ENCODE measurements at places on chromosomes 11 and 22. TPM values are rescaled to one million over a fixed set of nuclear protein-coding genes. Genes with fewer than 3 reads are reported as not detected.

DNA sequence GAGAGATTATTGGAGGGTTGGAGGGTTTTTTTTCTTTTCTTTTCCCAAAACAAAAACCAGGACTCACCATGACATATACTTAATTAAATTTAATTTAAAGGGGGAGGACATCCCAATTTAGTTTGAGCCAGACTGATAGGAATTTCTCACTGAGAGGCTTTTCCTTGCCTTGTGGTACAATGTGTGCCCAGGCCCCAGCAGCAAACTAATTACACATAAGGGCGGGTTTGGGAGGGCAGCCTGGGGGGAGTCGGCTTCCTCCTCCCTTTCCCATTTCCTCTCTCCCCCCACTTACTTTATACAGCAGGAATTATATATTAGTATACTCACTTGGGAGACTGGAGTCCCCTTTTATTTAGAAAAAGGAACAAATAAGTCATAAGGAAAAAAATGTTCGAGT, 2.9 kb downstream of the TEAD1 start:
- no peak for DNase-seq

- no peak for DNase-seq
These were observed 88.7 kb downstream of the STIM1 start for GRCh38 chr11:3944198-3944597.

GRCh38 chr22:35124691-35125219, 58.8 kb downstream of the ISX start:
- DNase-seq: no peak

DNA sequence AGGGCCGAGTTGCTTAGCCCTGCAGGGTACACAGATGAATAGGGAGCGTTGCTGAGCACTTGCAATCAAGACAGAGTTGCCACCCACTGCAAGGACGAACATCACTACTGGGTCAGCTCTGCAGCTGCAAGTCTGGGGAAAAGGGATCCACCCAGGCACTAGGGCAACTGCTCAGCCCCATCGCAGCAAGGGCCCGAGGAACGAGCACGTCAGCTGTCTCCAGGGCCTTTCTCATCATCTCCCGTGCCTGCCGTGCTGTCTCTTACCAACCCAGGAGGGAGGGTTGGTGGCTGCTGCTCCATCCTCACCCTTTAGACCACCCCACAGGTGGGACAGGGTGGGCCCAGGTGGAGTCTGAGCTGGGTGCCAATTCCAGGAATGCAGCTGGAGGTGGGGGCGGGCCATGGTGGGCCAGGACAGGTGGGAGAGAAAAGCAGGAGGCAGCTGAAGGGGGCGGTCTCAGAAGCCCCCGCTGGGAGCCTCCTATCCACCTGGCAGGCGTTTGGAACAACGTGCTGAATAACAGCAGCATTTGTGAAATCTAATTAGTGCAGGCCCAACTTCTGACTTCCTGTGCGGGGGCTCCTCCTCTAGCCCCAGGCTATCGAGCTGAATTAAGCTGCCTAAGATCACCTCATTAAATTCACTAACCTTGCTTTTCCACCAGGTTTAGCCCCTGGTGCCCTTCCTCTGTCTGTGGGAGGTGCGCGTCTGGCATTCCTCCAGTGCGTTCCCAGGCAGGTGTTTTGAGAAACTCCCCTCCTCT, 252.5 kb downstream of the ST3GAL4 start:
- DNase-seq: no peak

- no peak for DNase-seq
These were observed 7.4 kb upstream of the INCENP start for GRCh38 chr11:62116451-62116850.

DNA sequence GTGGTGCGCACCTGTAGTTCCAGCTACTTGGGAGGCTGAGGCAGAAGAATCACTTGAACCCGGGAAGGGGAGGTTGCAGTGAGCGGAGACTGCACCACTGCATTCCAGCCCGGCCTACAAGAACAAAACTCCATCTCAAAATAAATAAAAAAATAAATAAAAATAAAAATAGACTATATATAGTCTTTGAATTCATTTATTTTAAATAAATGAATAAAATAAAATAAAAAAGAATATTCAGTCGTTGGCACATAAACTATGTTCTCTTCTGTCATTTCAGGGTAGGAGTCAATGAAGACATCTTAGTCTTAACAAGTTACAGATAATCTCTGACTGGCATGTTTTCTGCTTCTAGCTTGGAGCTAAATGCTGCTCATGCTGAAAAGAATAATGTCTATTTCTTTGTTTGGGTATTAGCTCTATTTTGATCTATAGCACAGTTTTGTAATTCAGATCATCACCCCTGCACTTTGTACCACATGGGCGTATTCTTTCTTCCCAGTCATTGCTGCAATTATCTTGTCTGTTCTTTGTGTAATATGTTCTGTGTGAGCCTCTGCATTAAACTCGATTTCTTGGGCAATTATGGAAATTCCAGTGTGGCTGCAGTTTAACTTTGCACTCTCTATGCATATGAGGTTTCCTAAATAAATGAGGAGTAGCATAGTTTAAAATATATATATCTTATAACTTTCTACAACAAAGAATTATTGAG, 1.4 kb upstream of the MS4A14 start:
- no peak for DNase-seq

GRCh38 chr11:85768473-85769146, 42.3 kb downstream of the SYTL2 start:
- no peak for DNase-seq

The KIRREL3 gene
- 0.38 TPM for total RNA-seq

- DNase-seq: no peak
These were observed 23.7 kb downstream of the INCENP start for GRCh38 chr11:62147545-62147944.

DNA sequence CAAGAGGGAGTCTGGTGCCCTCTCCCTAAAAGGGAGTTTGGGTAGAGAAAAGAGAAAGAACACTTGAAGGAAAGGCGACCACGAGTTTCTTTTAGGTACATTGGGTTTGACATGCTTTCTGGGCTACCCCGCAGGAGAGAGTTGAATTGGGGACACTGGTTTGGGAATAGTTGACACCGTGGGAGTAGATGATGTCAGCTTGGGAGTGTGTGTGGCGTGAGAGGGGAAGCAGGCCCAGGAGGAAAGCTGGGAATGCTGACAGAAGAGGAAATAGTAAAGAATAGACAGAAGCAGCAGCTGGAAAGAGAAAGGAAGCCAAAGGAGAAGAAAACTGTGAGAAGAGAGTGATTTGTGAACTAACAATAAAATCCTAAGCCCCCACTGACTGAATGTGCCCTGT, 442.9 kb downstream of the DYNC2H1 start:
- no peak for DNase-seq

DNA sequence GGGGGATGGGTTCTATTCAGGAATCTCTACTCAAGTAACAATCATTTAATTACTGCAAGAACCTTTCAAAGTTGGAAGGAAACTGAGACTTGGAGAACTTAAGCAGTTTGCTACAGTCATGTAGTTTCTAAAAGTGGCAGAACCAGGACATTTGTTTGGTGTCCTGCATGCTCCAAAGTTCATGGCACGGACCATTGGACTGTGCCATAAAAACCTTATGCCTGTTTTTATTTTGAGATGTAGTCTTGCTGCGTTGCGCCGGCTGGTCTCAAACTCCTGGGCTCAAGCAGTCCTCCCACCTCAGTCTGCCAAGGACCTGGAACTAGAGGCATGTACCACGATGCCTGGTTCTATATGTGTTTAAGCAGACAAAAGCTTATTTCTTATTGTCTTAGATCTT, 18.6 kb upstream of the AIFM3 start:
- no peak for DNase-seq

- DNase-seq: no peak
These were observed 399.2 kb upstream of the NARS2 start for GRCh38 chr11:78973876-78974275.

DNA sequence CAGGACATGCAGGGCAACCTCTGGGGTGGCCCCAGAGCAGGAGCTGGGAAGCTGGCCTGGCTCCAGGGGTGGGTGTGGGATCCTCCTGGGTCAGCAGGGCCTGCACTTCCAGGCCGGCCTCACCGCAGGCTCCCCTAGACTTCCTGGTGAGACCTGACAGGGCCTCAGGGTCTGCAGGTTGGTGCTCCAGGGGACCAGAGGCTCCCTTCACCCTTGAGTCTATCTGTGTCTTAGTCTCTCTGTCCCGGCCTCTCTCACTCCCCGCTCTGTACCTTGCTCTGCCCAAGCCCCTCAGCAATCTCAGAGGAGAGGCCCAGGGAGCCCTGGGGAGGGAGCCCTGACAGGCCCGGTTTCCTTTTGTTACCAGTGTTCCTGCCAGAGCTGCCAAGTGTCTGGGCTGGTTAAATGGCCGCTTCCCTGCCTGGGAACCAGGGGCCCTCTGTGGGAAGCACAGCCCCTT, 13.9 kb downstream of the CD82 start:
- DNase-seq: no peak

The OR8H3 gene
- total RNA-seq: not detected

Data from endothelial cell (in vitro differentiated cells).